ENCODE measurements at places on chromosomes 1 and 21.
A peak's percentile ranks its signal among the peaks of the same experiment; 100 is the strongest.

GRCh38 chr21:15549671-15550070 lies 180.1 kb upstream of the USP25 start:
- DNase-seq: no peak

DNA sequence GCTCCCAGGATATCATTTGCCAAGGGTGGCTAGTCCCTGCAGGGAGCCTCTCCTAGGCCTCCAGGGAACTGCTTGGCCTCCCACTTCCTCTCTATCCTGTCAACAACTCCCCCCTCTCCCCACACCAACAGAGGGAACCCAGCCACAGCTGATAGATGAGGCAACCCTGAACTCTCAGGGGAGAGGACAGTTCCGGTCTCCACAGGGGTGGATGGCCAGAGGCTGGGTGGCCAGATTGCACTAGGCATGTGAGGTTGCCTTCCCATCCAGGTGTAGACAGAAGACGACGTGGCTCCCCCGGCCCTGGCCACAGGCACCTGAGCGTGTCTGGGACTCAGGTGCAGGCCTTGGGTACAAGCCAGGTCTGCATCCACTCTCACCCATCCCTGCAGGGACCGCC lies 53.3 kb downstream of the TOR1AIP2 start:
- peak; percentile 44 for DNase-seq

GRCh38 chr21:39073063-39073462 lies 110.2 kb downstream of the PSMG1 start:
- no peak for DNase-seq

DNA sequence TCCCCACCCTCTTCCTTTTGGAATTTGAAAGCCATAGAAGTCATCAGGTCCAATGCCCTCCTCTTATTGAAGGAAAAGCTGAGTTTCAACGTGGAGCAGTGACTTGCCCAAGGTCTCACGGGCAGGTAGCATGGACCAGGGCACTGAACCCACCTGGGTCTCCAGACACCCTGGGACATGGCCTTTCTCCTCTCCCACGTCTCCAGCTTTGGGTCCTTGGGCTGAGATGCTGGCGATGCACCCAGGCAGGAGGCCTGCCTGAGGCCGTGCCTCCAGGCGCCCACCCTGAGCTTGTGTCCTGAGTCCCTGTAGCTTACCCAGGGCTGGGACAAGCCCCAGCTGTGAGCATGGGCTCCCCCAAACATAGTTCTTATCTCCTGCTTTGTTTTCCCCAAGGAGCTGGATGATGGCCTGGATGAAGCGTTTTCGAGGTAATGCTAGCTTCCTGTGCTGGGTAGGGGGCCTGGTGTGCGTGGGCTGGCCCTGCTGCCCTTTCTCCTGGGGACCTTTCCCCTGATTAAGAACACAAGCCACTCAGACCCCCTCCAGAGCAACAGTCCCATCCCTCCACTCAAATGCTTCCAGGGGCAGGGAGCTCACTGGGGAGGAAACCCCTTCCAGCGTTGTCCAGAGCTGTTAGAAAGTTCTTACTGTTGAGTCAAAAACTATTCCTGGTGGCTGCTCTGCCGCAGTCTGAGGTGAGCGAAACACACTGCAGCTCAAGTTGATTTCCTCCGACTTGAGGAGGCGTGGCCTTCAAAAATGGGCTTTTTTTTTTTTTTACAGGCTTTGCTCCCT lies 21.6 kb downstream of the LDLRAP1 start:
- no peak for DNase-seq

DNA sequence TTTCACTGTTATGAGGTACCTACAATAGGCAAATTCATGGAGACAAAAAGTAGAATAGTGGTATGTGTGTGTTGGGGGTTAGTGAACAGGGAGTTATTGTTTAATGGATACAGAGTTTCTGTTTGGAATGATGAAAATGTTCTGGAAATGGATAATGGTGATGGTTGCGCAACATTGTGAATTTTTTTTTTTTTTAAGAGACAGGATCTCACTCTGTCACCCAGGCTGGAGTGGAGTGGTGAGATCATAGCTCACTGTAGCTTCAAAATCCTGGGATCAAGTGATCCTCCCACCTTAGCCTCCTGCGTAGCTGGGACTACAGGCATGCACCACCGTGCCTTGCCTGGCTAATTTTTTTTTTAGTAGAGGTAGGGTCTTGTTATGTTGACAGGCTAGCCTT lies 34.5 kb upstream of the TRABD2B start:
- DNase-seq: no peak

- no peak for DNase-seq
These were observed 32.8 kb upstream of the GREM2 start for GRCh38 chr1:240644732-240645131.

Measured in NCI-H146 (cell line).